ENCODE measurements at places on chromosomes 12 and 14. TPM values are rescaled to one million over a fixed set of nuclear protein-coding genes. Genes with fewer than 3 reads are reported as not detected.

DNA sequence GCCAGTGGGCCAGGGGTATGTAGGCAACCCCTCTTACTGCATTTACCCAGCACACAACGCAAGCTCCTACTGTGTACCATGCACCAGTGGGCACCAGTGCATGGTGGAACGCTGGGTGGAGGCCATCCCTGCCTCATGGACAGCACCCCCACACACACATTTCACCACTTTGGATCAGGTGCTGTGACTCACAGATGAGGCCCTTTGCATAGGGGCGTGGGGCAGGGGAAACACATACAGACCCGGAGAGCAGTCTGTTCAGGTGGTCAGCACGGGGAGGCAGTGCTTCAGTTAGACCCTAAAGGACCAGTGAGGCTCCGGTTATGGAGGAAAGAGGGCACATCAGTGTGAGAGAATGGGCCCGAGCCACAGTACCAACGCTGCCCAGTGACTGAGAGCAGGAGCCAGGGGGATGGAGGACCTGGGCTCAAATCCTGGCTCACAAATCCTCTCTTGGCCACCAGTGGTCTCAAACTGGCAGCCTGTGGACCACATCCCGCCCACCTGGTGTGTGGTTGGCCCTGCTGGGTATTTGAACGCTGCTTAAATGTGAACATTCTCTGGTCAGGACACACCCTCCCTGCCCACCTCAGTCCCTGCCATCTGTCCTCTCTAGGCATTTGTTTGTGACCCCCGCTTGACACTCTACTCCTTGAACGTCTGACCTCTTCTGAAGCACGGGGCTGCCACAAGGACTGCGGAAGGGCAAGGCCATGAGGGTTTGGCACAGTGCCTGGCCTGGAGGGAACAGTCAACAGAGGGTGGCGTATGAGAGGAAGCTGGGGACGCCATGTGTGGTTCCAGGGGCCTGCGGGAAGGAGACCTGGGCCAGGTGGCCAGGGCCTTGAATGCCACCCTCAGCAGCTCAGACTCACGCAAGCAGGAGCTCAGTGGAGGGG, 46.7 kb downstream of the FAM222A start:
- peak; percentile 76 for DNase-seq

- no peak for DNase-seq
Measured at GRCh38 chr14:100472491-100472890, 114.7 kb downstream of the BEGAIN start.

DNA sequence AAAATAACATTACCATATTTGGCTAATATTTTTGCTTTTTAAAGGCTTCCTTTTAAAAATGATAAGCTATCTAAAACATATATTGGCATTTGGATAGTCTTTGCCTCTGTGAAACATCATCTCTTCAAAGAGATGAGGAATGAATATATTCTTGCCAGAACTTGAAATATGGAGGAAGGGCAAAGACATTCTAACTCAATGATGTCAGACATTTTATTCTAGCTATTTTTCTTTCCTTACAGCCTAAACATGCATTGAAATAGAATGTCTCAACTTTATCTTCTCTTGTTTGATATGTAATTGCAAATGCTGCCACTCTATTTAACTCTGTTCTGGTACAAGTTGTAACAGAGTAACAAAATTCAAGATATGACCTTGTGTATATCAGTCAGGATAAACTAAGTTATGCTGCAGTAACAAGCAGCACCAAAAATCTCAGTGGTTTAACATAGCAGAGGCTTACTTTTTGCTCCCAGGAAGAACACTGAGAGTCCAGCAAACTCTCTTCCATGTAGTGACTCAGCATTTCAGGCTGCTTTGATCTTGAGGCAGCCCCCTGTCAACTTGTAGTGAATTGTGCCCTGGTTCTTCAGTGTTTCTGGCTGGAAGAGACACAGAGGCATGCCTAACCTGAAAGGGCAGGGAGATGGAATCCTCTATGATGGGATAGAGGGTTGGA, 11.0 kb downstream of the IRAK3 start:
- DNase-seq, result no peak

DNA sequence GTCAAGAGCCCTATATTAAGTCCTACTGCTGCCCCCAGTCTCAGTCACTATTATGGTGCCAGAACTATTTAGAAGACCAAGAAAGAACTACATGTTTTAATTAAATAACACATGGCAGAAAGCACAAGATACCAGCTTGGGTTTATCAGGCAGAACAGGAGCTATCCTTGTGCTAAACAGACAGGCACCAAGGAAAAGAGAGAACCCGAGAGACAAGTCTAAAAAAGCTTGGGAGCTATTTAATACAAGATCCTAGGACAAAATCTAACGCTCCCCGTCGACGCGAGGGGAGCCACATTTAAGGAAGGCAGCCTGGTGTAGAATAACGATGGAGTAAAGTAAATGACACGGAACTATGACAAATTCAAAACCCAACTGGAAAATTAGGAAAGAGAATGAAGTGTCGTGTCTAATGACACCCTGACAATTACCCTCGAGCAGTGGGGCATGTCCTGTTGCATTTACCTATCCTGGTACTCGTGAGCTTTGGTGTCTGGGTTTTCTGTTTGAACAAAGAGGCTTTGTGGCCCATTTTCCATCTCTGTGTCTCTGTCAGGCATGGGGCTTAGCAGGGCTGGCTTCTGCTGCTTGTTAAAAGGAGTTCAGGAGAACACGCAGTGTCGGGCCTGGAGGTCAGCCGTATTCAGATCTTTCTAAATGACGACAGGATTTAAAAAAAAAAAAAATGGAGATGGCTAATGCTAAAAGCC, 140.6 kb downstream of the ETNK1 start:
- DNase-seq, result no peak

SDSL gene
- total RNA-seq, result 11.5 TPM
